Lower leg skin (tissue), 4 donors: ENCODE measurements at places on chromosomes 7 and 10.

GRCh38 chr10:76141376-76141775 is 710.0 kb downstream of the LRMDA start:
- DNase-seq: no peak

DNA sequence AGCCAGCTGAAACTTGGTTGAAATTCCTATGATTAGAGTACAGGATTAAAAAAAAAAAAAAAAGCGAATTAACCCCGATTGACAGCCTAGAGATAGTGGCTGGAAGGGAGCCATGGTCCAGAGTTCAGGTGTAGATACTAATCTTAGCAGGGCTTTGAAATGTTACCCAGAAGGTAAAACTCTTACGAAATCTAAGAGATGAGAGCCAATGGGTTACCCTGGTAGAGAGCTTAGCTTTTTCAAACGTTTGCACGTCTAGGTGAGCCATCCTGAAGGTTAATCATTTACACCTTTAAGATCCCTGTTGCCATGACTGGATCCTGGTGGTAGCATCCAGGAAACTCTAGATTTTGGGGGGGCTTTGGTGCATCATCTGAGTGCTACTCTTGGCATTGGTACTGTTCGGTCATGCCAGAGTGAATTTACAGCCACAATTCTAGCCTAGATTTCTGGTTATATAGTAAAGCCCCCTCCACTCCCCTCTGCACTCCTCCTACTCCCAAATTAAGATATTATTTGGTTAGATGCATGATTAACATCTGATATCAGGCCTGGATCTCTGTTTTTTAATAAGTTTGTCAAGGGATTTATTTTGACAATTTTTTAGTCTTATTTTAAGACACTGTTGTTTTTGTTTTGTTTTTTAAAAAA is 1.2 kb downstream of the AGFG2 start:
- no peak for DNase-seq

DNA sequence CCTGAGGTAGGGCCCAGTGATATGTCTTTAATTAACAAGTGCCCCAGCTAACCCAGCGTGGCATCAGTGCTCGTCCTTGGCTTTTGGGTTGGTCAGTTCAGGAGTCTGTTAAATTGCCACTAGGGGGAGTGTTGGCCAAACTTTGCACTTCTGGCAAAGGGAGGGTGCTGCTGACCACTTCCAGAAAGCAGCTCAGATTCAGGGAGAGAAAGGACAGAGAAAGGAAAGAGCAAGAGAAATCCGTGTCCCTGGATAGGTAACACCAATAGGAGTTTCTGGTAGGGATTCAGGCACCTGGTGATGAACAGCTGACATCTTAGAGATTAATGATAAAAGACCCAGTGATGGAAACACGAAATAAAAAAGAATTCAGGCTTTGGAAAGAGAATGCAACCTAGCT is 243.1 kb upstream of the AOAH start:
- no peak for DNase-seq

GRCh38 chr10:131972474-131973071 is 9.2 kb downstream of the BNIP3 start:
- no peak for DNase-seq

DNA sequence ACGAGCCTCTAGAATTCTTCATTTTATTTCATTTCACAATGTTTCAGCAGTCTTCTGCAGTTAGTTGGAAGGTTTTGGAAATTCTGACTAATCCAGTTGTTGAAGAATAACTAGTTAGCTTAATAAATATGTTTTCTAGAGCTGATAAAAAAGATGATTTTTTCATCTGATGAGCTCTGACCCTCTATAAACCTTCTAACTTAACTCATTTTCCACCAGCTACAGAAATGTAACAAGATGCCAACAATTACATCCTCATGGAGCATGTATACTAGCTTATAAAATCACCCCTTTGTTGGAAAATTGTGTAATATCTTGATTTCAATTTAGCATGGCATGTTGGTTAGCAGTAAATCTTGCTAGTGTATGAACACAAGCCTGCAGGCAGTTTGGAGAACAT is 33.1 kb downstream of the KAT6B start:
- no peak for DNase-seq

- DNase-seq: no peak
Measured at GRCh38 chr10:10794791-10795191, 222.9 kb upstream of the CELF2 start.

GRCh38 chr10:103814105-103814504 is 41.3 kb downstream of the SH3PXD2A start:
- DNase-seq: no peak

DNA sequence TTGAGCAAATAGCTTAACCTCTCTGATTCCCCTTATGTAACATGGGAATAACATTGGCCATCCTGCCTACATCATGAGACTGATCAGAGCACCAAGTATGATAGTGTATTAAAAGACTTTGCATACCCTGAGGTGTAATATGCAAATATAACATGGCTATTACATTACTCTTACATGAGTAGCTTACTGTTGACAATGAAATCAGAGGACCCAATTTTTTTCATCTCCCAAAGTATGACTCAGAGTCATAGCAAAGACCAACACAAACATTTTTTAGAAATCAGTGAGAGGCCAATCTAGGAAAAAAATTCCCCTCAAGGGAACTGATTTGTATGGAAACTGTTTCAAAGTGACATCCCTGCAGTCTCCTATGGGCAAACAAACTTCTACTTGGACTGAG is 47.0 kb upstream of the TMEM140 start:
- no peak for DNase-seq

- DNase-seq: peak; percentile 93
Measured at GRCh38 chr10:70405037-70405824, 1.3 kb downstream of the EIF4EBP2 start.

GRCh38 chr7:47461161-47461560 is 120.8 kb downstream of the TNS3 start:
- no peak for DNase-seq

GRCh38 chr10:86254526-86255174 is 111.9 kb downstream of the GRID1 start:
- DNase-seq: peak; percentile 76

DNA sequence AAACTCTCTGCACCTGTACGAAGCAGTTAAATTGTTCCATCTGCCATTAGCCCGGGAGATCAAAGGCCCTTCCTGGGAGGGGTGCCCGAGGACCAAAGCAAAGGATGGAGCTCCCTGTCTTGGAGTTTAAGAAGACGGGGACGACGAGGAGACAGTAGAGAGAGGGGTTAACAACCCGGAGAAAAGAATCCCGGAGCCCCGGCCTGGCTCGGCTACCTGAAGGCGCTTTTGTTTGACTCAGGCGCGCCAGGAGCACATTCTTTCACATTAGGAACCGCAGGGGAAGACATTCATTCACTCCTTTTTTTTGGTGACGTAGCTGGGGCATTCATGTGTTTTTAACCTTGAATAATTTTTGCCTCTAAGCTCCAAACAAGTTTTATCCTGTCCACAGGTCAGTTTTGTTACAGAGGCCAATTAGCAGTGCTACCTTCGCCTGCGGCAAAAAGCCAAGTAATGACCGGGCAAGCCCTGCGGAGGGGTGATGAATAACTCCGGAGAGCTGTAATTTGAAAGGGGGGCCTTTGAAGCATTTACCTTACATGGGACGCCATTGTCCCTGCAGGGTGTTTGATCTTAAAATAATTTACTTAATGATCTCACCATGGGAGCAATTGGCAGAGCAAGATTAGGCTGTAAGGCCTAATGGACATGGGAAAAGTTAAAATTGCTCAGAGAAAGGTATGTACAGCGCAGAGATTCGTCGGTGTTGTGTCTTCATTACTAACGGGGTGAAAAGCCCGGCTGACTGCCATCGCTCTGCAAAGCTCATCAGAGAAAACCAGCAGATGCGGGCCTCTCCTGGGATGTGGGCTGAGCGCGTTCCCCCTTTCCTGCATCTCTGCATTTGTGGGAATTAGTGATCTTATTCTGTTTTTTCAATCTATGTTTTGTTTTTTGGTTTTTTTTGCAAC is 258.0 kb upstream of the SP4 start:
- DNase-seq: no peak

GRCh38 chr10:133279326-133280226 is 2.9 kb upstream of the ADAM8 start:
- DNase-seq: no peak

- DNase-seq: no peak
Measured at GRCh38 chr10:16352146-16352545, 84.7 kb upstream of the PTER start.
